B cell (primary cell): ENCODE measurements at places on chromosomes 2 and 18. TPM values are rescaled to one million over a fixed set of nuclear protein-coding genes. Genes with fewer than 3 reads are reported as not detected.

Gene MC4R
- total RNA-seq = not detected in 2 replicates

GRCh38 chr18:32276906-32277305 lies 87.1 kb downstream of the MEP1B start:
- no peaks in the 10 kb centered on the region for H3K36me3 ChIP-seq
- no peaks in the 10 kb centered on the region for H3K4me1 ChIP-seq
- no peak overlapping the region for H3K27ac ChIP-seq
- H3K27me3 ChIP-seq = no peaks in the 10 kb centered on the region

DNA sequence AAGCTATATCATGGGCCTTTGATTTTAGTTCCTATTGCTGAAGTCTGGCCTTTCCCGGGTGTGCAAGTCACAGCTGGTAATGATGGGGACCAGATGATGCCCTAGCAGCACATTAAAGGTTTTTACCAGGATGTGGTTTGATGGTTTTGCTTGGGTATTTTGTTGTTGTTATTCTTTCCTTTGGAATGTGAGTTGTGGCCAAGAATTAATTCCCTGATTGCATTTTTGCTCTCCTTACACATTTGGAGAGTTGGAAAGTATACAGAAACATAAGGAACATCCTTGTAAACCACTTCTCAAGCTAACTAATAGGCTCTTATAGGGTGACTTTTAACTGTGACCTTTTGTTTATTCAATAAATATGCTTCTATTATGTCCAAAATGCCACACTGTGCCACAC lies 154.1 kb upstream of the MMADHC start:
- no peak for DNase-seq
- no peak overlapping the region for H3K27ac ChIP-seq
- no peak overlapping the region for H3K4me3 ChIP-seq
- no peaks in the 10 kb centered on the region for H3K27me3 ChIP-seq
- no peaks in the 10 kb centered on the region for H3K4me1 ChIP-seq

- H3K27me3 ChIP-seq = no peaks in the 10 kb centered on the region
- no peaks in the 10 kb centered on the region for H3K36me3 ChIP-seq
- H3K4me1 ChIP-seq = no peaks in the 10 kb centered on the region
- no peak for DNase-seq
- H3K4me3 ChIP-seq = no peak overlapping the region
Observed at GRCh38 chr2:191100216-191100615, 50.6 kb downstream of the STAT4 start.

GRCh38 chr2:168510125-168510756 lies 54.2 kb downstream of the CERS6 start:
- no peak overlapping the region for H3K4me3 ChIP-seq
- no peaks in the 10 kb centered on the region for H3K36me3 ChIP-seq
- H3K27ac ChIP-seq = no peak overlapping the region
- H3K4me1 ChIP-seq = no peaks in the 10 kb centered on the region
- no peaks in the 10 kb centered on the region for H3K27me3 ChIP-seq

GRCh38 chr2:233245406-233245805 lies 6.1 kb upstream of the ATG16L1 start:
- DNase-seq = no peak
- no peaks in the 10 kb centered on the region for H3K36me3 ChIP-seq
- no peak overlapping the region for H3K27ac ChIP-seq
- no peaks in the 10 kb centered on the region for H3K27me3 ChIP-seq
- peaks cover 22% of the 10 kb centered on the region for H3K4me1 ChIP-seq

DNA sequence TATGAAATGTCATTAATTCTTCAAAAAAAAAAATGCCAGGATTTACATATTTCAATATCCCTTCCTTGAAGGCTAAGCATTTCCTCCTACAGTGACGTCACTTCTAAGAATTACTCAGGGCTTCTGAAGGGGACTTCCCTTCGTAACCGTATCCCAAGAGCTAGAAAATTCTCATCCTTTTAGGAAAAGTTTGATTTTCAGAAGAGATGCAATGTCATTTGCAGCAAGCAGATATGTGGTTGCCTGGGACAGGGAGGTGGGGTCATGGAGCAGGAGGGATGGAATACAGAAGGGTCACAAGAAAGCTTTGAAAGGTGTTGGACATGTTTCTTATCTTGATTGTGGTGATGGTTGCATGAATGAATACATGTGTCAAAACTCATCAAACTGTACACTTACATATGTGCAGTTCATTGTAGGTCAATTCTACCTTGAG lies 97.0 kb upstream of the ATL2 start:
- no peaks in the 10 kb centered on the region for H3K36me3 ChIP-seq
- H3K4me3 ChIP-seq = no peak overlapping the region
- H3K4me1 ChIP-seq = no peaks in the 10 kb centered on the region
- peaks cover 8% of the 10 kb centered on the region for H3K27me3 ChIP-seq
- H3K27ac ChIP-seq = no peak overlapping the region
- no peak for DNase-seq

Gene SCYGR4
- total RNA-seq = not detected in 2 replicates

GRCh38 chr2:29847886-29848285 lies 73.5 kb downstream of the ALK start:
- H3K4me1 ChIP-seq = no peaks in the 10 kb centered on the region
- no peak overlapping the region for H3K4me3 ChIP-seq
- H3K27me3 ChIP-seq = no peaks in the 10 kb centered on the region
- DNase-seq = no peak
- H3K27ac ChIP-seq = no peak overlapping the region

- DNase-seq = no peak
- H3K36me3 ChIP-seq = peaks cover 1% of the 10 kb centered on the region
Observed at GRCh38 chr2:64120928-64121327, 23.3 kb downstream of the PELI1 start.

GRCh38 chr2:191815010-191815409 lies 31.9 kb downstream of the CAVIN2 start:
- no peak for DNase-seq
- no peaks in the 10 kb centered on the region for H3K27me3 ChIP-seq
- no peaks in the 10 kb centered on the region for H3K4me1 ChIP-seq
- no peak overlapping the region for H3K27ac ChIP-seq
- no peak overlapping the region for H3K4me3 ChIP-seq

DNA sequence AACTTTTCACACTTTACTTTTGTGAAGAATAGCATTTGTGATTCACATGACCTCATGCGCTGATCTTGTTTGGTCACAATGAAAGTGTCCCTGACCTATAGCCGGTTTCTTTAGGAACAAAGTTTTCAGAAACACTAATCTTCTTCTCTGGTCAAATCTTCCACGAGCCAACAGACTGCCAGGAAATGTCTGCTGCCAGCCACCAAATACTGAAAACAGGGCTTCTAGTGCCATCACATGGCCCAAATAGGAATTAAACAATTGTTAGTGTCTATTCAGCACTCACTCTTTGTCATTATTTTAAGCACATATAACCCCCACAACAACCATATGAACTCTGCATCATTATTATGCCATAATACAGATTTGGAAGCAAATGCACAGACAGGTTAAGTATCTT lies 286.5 kb upstream of the SYT4 start:
- H3K27ac ChIP-seq = no peak overlapping the region
- no peak for DNase-seq
- no peaks in the 10 kb centered on the region for H3K36me3 ChIP-seq
- no peaks in the 10 kb centered on the region for H3K4me1 ChIP-seq
- no peaks in the 10 kb centered on the region for H3K27me3 ChIP-seq

DNA sequence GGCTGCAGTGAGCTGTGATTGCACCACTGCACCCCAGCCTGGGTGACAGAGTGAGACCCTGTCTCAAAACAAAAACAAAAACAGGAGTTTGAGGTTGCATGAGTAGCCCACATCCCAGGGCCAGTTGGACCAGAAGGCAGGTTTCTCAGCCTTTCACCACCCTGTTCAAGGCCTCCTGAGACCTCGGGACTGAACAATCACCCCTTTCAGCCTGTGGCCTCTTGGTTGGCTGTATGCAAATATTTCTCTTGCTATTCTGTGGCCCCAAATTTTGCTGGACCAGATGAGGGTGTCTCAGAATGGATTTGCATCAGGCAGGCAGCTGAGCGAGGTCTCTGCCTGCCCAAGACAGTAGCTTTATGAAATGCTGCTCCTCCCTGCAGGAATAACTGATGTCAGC lies 56.9 kb downstream of the DPYSL5 start:
- no peaks in the 10 kb centered on the region for H3K4me1 ChIP-seq
- H3K4me3 ChIP-seq = no peak overlapping the region
- no peak overlapping the region for H3K27ac ChIP-seq
- no peak for DNase-seq

GRCh38 chr2:26000561-26001082 lies 18.3 kb upstream of the KIF3C start:
- H3K4me3 ChIP-seq = no peak overlapping the region
- no peak overlapping the region for H3K27ac ChIP-seq
- no peak for DNase-seq
- H3K4me1 ChIP-seq = no peaks in the 10 kb centered on the region
- peaks cover 10% of the 10 kb centered on the region for H3K27me3 ChIP-seq

- DNase-seq = no peak
- H3K27me3 ChIP-seq = no peaks in the 10 kb centered on the region
- H3K4me3 ChIP-seq = no peak overlapping the region
- H3K27ac ChIP-seq = no peak overlapping the region
Observed at GRCh38 chr2:226873826-226874225, 38.0 kb downstream of the RHBDD1 start.

Gene TUBB8B
- total RNA-seq = 0.49 and 0.95 TPM in 2 replicates
